ENCODE measurements at places on chromosomes 2 and 18.
A peak's percentile ranks its signal among the peaks of the same experiment; 100 is the strongest.

GRCh38 chr2:2527148-2527547, 196.1 kb upstream of the MYT1L start:
- H3K4me1 ChIP-seq = no peaks in the 10 kb centered on the region
- no peak overlapping the region for H3K27ac ChIP-seq
- H3K4me3 ChIP-seq = no peak overlapping the region
- H3K27me3 ChIP-seq = no peaks in the 10 kb centered on the region
- DNase-seq = no peak

DNA sequence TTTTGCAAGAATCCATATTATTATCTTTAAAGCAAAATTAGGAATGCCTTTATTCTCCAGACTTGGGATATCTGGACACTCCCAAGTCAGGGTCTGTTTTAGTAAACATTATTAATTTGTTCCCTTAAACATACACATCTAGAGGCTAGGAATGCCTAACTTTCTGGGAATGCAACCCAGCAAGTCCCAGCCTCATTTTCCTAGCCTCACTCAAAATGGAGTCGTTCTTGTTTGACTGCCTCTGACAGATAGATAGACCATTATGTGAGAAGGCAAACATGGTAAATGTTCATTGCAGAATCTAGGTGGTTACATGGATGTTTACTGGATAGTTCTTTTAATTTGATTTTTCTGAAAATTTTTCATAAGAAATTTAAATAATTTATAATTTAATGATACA, 270.1 kb upstream of the STON1 start:
- H3K4me1 ChIP-seq = no peaks in the 10 kb centered on the region
- no peaks in the 10 kb centered on the region for H3K27me3 ChIP-seq
- DNase-seq = no peak
- H3K27ac ChIP-seq = no peak overlapping the region
- H3K36me3 ChIP-seq = no peaks in the 10 kb centered on the region
- no peak overlapping the region for H3K4me3 ChIP-seq

- no peak overlapping the region for H3K4me3 ChIP-seq
- DNase-seq = no peak
- H3K36me3 ChIP-seq = no peaks in the 10 kb centered on the region
- H3K4me1 ChIP-seq = peaks cover 12% of the 10 kb centered on the region
- H3K27me3 ChIP-seq = no peaks in the 10 kb centered on the region
- H3K27ac ChIP-seq = no peak overlapping the region
These were observed 21.1 kb downstream of the ARHGAP15 start for GRCh38 chr2:143150287-143150686.

DNA sequence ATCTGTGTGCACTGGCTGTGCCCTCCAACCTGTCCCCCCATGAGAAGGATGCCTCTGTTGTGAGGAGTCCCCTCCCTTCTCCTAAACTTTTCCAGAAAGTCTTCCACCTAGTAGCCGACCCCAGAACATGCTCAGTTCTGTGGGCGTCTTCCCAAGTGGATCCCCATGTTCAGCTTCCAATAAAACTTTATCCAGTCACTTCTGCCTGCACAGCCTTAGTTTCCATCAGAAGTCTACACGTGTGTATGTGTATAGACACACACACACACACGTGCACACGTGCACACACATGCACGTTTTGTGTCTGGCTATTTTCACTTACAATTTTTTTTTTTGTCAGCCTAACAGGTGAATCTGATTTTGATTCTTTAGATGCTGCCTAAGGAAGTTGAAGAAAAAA, 115.1 kb downstream of the RTP5 start:
- H3K36me3 ChIP-seq = peaks cover 11% of the 10 kb centered on the region
- no peak overlapping the region for H3K27ac ChIP-seq
- DNase-seq = no peak
- peaks cover 2% of the 10 kb centered on the region for H3K27me3 ChIP-seq
- H3K4me1 ChIP-seq = no peaks in the 10 kb centered on the region

DNA sequence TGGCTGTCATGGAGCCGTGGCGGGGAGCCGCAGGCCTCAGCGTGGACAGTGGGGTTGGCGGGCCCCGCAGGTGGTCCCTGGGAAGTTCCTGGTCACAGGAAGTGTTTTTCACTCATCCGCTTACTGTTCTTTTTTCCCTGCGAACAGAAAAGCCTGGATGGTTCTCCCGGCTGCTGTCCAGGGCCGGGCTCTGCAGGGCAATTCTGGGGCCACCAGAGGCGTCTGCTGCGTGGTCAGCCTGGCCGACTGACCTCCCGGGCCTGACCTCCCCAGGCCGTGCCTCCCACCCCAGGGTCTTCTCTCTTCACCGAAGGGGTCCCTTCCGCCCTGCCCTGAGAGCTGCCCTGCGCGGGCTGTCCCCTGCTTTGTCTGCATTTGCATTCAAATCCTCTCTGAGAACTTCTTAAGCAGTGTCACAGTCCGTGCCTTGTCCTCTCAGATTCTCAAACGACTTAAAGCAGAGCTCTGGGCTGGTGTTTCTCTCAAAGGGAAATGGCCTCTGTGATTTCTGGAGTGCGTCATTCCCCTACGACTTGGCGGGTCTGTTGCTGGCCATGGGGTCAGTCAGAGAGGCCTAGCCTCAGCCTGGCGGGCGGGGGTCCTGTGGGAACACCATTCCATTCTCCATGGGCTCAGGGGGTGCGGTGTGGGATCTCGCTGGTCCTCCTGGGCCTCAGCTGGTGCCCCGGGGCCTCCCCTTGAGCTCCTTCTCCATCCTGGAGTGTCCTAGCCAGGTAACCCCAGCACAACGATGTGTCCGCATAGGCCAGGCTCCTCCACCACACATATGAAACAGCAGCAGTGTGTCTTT, 38.3 kb downstream of the KLHL29 start:
- peak; percentile 22 for DNase-seq
- H3K27ac ChIP-seq = peak overlapping the region; percentile 74
- no peak overlapping the region for H3K4me3 ChIP-seq
- peaks cover 15% of the 10 kb centered on the region for H3K4me1 ChIP-seq
- no peaks in the 10 kb centered on the region for H3K36me3 ChIP-seq
- H3K27me3 ChIP-seq = no peaks in the 10 kb centered on the region

DNA sequence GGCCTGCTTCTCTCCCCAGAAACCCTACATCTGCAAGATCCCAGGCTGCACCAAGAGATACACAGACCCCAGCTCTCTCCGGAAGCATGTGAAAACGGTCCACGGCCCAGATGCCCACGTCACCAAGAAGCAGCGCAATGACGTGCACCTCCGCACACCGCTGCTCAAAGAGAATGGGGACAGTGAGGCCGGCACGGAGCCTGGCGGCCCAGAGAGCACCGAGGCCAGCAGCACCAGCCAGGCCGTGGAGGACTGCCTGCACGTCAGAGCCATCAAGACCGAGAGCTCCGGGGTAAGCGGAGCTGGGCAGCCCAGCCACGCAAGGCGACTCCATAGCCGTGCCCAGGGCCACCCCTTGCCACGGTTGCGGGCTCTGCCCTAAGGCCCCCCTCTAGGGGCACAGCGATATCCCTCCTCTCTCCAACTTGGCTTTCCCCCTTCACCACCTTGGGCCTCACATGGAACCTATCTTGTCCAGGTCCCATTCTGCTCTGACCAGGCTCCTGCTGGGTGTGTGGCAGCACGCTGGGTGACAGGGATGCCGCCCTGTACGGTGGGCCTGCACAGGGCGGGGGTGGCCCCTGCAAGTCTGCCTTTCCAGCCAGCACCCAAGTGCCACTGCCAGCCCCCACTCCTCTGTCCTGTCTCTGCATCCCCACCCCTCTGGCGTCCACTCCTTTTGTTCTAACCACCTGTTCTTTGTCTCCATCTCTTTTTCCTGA, 248.9 kb downstream of the GLI2 start:
- H3K27me3 ChIP-seq = no peaks in the 10 kb centered on the region
- H3K4me1 ChIP-seq = peaks cover 13% of the 10 kb centered on the region
- H3K36me3 ChIP-seq = peaks cover 49% of the 10 kb centered on the region

DNA sequence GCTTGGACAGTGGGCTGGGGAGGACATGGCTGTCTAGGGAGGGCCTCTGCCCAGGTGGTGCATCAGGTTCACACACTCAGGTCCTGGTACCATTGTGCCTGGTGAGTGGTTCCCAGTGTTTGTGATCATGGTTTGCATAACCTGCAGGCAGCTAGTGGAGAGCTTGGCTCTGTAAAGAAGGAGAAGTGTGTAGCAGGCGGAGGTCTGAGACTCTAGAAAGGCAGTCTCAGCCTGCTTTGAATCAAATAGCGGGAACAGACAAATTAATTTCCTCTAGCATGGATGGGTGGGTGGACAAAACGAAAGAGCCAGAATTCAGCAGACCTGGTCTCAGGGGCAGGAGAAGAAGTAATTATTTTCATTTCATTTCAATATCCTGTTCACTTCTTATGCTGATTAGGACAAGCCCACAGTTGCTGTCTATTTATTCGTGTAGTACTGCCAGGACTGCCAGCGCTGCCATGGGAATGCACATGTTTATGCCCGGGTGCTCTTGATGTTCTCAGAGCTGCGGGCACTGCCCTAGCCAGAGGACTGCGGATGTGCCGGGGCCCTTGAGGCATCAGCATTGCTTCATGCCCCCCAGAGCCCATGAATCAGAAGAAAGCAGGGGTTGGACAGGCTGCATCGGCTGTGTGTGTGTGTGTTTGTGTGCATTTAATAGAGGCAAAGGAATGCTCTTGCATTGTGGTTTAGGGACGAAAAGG, 45.4 kb upstream of the DLX2 start:
- H3K4me3 ChIP-seq = no peak overlapping the region
- H3K27ac ChIP-seq = no peak overlapping the region

- H3K4me3 ChIP-seq = no peak overlapping the region
- peaks cover 7% of the 10 kb centered on the region for H3K4me1 ChIP-seq
- no peak overlapping the region for H3K27ac ChIP-seq
- H3K36me3 ChIP-seq = no peaks in the 10 kb centered on the region
These were observed 114.9 kb downstream of the QPCT start for GRCh38 chr2:37459095-37459981.

DNA sequence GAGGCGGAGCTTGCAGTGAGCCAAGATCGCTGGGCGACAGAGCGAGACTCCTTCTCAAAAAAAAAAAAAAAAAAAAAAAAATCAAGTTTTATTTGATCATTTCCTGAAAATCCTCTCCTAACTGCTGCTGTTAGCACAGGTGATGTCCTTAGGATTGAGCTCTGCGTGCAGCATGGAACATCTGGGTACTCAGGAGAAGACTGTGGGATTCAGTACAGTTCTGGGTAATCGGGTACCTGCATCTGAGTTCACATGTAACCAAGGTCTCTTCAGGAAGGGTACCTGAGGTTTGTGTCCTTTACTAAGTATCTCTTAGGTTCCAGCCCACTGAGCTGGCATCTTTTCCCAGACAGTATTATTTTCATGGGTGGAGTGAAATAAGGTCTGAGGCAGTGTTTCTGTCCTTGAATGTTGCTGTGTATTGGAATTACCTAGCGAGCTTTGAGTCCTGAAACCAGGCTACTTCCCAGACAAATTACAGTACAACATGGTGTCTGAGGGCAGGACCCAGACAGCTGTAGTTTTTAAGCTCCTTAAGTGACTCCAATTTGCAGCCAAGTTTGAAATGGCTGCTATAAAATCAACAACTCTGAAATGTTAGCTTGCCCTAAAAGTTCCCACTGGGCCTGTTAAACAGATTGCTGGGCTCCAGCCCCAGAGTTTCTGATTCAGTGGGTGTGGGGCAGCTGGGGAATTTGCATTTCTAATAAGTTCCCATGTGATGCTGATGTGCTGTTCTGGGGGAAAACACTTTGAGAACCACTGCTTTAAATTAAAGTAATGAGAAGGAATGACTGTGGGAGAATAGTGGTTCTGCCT, 120.5 kb downstream of the PMAIP1 start:
- DNase-seq = no peak
- H3K27me3 ChIP-seq = peaks cover 4% of the 10 kb centered on the region
- no peak overlapping the region for H3K4me3 ChIP-seq
- peak overlapping the region; percentile 31 for H3K27ac ChIP-seq
- H3K36me3 ChIP-seq = no peaks in the 10 kb centered on the region
- peaks cover 33% of the 10 kb centered on the region for H3K4me1 ChIP-seq

- H3K4me1 ChIP-seq = no peaks in the 10 kb centered on the region
- no peaks in the 10 kb centered on the region for H3K27me3 ChIP-seq
- DNase-seq = no peak
- H3K4me3 ChIP-seq = no peak overlapping the region
- no peak overlapping the region for H3K27ac ChIP-seq
These were observed 42.4 kb upstream of the TACR1 start for GRCh38 chr2:75241696-75242095.

GRCh38 chr2:82837588-82838304, 1621.3 kb downstream of the SUCLG1 start:
- no peaks in the 10 kb centered on the region for H3K4me1 ChIP-seq
- H3K4me3 ChIP-seq = no peak overlapping the region
- H3K36me3 ChIP-seq = no peaks in the 10 kb centered on the region
- DNase-seq = no peak
- H3K27ac ChIP-seq = no peak overlapping the region

- no peak for DNase-seq
- H3K27me3 ChIP-seq = no peaks in the 10 kb centered on the region
- H3K4me3 ChIP-seq = no peak overlapping the region
These were observed 110.1 kb downstream of the GALNT1 start for GRCh38 chr18:35691625-35692024.

DNA sequence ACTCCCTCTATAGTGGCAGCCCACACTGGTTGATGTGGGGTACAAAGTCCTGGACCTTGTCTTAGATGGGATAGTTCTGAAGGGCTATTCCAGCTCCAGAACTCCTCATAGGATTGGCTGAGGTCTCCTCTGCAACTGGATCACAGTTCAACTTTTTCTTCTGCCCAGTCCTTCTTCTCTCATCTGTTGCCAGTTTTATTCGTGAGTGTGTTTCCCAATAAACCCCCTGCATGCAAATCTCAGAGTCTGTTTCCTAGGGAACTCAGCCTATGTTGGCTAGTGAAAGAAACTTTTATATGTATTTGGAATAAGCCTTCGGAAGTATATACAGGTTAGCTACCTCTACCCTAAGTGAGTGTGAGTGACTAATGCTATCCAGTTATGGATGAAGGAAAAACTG, 823.4 kb downstream of the SLC4A3 start:
- H3K4me3 ChIP-seq = no peak overlapping the region
- no peaks in the 10 kb centered on the region for H3K27me3 ChIP-seq
- DNase-seq = no peak
- H3K4me1 ChIP-seq = peaks cover 4% of the 10 kb centered on the region
- H3K27ac ChIP-seq = no peak overlapping the region
- H3K36me3 ChIP-seq = no peaks in the 10 kb centered on the region

GRCh38 chr2:26575836-26576564, 65.2 kb downstream of the CIB4 start:
- H3K4me1 ChIP-seq = peaks cover 10% of the 10 kb centered on the region
- no peak overlapping the region for H3K4me3 ChIP-seq
- H3K36me3 ChIP-seq = no peaks in the 10 kb centered on the region
- no peak overlapping the region for H3K27ac ChIP-seq
- peaks cover 24% of the 10 kb centered on the region for H3K27me3 ChIP-seq

DNA sequence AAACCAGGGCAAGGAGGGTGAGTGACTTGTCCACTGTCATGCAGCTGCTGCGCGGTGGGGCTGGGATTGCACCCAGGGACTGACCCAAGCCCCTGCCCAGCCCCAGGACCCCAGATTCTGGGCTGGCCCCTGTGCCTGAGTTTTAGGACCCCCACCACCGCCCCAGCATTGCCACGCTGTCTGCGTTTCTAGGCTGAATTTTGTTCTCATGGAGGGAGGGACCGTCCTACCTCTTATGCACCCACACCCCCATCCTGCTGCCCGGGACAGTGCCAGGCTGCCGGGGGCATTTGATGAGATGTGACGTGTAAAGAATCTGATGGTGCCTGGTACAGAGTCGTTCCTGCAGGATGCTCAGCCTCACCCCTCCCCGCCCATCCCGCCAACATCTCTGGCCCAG, 111.0 kb upstream of the ODC1 start:
- H3K4me1 ChIP-seq = no peaks in the 10 kb centered on the region
- no peaks in the 10 kb centered on the region for H3K27me3 ChIP-seq
- H3K27ac ChIP-seq = no peak overlapping the region
- no peak overlapping the region for H3K4me3 ChIP-seq
- DNase-seq = no peak

- no peak for DNase-seq
- H3K27me3 ChIP-seq = no peaks in the 10 kb centered on the region
- H3K27ac ChIP-seq = no peak overlapping the region
- H3K4me1 ChIP-seq = no peaks in the 10 kb centered on the region
- 0 out of 2 replicates have a peak, but pooled peaks cover 5% of the 10 kb centered on the region for H3K36me3 ChIP-seq
- H3K4me3 ChIP-seq = no peak overlapping the region
These were observed 83.4 kb downstream of the SLC25A12 start for GRCh38 chr2:171810422-171811244.

Measured in WTC11 (cell line).